ENCODE measurements at places on chromosomes 1 and 21. TPM values are rescaled to one million over a fixed set of nuclear protein-coding genes. Genes with fewer than 3 reads are reported as not detected.
A peak's percentile ranks its signal among the peaks of the same experiment; 100 is the strongest.

DNA sequence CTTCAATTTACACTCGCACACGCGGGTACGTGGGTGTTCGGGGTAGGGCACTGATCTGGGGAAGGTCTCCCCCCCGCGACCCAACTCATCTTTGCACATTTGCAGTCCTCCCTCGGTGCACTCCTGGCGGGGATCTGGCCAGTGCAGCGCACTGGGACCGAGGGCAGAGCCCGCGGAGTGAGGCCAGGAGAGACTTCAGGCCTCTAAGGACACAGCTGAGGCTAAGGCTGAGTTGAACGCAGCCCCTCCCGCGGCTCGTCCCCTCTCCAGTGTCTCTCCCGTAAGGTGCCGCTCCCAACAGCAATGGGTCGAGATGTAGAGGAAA is 936 bp upstream of the NCAM2 start:
- peak; percentile 65 for DNase-seq

PRAMEF6 gene
- not detected for total RNA-seq

DNA sequence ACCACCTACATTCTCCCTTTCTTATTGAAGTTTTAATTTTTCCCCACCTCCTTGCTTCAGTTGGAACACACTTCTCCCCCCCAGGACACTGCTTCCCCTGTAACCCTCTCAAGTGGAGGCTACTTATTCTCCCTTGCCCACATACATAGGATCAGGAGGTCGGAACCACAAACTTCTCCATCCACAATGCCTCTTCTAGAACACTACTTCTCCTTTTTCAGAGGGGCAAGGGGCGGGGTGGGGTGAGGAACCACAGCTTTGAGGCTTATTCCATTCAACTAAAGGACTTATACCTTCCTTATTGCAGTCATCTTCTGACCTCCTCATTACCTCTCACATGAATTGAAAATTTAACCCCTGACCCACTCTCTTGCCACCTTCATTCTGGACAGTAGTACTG is 81.3 kb downstream of the NEK7 start:
- no peak for DNase-seq

DNA sequence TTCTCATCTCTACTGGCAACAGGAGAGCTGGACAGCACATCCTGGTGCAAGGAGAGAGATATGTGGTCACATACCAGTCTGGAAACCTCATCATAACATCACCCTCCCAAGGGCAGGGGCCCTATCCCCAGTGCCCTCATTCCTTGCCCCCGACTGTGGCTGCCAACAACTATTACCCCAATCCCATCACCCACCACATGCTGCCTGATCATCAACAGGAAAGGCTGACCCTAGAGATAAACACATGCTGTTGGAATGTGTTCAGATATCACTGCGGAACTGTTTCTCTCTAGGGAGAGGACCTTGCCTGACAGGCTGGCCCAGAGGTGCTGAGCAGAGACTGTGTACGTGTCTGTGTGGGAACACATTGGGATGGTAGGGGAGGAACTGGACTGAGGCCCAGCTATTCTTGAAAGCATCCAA is 4.5 kb upstream of the INKA2 start:
- no peak for DNase-seq

GRCh38 chr1:105724286-105724685 is 1332.2 kb upstream of the PRMT6 start:
- DNase-seq: no peak

DNA sequence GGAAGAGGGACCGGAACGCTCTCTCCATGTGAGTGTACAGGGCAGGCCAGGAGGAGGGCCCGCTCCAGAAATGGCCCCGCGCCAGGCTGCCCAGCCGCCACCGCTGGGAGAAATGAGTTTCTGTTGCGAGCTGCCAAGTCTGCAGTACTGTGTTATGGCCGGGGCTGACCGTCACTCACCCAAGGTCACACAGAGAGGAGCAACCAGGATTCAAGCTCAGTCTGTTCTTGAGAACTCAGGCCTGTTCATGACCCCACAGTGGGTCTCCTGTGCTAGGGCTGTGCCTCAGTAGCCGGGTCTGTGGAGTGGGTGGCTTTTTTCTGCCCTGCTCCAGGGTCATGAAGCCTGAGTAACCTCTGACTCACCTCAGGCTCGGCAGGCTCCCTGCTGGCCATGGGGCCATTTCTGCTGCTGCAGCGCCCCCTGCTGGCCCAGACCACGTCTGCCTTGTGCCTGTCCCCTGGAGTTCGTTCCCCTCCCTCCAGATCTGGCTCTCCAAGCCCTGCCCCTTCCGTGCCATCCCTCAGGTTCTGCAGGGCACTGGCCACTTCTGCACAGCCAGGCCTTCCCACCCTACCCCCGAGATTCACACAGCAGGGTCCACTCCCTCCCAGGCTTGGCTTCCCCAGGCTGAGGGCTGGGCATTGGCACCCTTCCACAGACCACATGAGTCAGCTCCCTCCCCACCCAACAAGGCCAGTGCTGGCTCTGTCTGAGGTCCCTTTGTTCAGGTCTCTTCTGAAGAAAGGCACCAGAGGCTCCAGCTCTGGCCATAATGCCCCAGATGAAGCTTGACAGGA is 51.8 kb downstream of the EDN2 start:
- DNase-seq: no peak

DNA sequence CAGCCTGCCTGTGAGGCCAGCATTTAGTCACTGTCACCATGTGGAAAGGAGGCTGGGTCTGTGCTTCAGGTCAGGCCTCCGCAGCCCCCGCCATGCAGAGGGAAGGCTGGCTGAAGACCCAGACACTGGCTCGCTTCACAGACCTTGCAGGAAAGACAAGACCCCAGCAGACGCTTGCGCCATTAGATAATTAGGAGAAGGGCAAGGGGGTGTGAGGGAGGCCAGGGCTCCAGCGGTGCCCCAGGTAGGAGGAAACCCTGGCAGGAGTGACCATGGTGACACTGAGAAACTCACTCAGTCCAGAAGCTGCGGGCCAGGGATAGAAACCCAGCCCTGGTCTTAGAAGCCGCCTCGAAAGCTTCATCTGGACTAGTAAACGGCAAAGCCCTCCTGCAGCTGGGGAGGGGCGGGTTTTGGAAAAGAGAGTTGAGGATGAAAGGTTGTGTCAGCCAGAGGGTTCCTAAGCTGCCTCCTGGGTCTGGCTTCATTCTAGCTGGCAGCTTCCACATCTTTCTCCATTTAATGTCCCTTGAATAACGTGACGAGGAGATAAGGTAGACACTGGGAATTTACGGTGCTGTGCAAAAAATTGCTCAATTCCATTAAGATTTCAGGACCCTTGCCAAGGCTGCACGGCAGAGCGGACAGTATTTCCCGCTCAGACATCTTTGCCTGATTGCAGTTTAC is 294.1 kb upstream of the VAMP3 start:
- DNase-seq: peak; percentile 74

DNA sequence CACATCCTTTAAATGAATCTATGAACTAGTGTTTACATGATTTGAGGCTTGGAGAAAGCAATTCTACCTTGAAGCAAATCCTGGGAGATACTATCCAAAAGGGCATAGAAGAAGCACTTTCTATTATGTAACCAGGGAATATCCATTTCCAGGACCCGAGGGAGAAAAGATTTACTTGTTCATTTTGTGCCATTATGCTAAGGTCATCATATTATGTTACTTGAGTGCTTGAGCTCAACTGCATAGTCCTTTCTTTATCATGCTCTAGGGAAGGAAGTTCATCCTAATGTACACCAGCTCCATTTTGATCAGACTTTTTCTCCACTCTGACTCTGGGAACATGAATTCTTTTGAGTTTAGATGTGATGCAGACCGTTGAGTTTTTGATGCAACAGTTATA is 188.6 kb upstream of the SNX7 start:
- no peak for DNase-seq

FCMR gene
- 1.3 TPM for total RNA-seq

GRCh38 chr1:6208723-6209660 is 3.1 kb downstream of the RNF207 start:
- DNase-seq: peak; percentile 89

ATP6V1G3 gene
- not detected for total RNA-seq

DNAH14 gene
- total RNA-seq: 54.0 TPM

CTSS gene
- total RNA-seq: 58.8 TPM

GRCh38 chr1:220889333-220889732 is 10.1 kb downstream of the HLX start:
- no peak for DNase-seq

- DNase-seq: no peak
These were observed 21.8 kb downstream of the GBP2 start for GRCh38 chr1:89104147-89104546.
